NCI-H1092 treated with DMSO at 0.1 percent for 48 hours (cell line): ENCODE measurements at places on chromosomes 11 and 22.

- DNase-seq = no peak
These were observed 181.6 kb upstream of the POU2AF2 start for GRCh38 chr11:111063726-111064517.

DNA sequence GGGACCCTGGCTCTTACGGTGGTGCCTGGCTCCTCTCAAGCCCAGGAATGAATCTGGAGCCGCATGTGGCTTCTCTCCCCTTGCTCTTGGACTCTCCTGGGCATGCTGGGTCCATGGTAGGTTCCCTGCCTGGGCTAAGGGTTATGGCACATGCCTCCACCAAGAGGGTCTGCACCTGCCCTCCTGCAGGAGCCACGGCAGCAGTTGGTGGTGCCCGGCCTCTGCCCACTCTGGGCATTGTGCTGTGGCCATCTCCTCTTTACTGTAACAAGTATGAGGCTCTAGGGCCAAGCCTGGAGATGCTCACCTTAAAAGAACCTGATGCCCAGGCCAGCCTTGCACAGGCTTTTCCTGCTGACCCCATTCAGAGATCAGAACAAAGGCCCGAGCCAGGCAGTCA is 104.0 kb upstream of the PITPNB start:
- DNase-seq = no peak

DNA sequence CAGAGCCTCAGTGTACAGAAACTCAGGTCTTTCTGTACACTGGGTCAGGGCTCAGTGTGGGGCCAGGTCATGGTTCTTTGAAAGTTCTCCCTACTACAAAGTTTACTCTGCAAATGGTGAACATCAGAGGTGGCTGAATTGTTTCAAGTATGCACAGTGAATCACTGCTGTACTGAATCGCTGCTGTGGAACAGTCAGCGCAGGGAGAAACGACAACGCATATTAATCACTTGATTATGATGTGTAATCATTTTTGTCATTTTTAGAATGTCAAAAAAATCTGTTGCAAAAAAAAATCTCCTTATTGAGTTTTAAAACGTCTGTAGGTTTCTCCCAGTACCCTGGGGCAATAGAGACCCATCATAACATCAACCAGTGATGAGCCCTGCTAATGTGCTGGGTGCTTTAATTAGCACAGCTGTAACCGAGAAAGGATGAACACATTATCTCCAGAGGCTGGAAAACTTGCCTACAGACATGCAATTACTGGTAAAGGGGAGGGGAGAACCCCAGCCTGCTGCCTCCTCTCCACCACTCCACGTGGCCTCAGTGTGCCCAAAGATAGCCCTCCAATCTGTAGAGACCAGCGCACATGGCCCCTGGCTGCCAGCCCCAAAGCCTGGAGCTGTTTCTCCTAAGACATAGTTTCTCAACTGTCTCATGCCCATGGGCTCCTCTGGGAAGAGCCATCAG is 12.8 kb downstream of the ARRB1 start:
- no peak for DNase-seq

DNA sequence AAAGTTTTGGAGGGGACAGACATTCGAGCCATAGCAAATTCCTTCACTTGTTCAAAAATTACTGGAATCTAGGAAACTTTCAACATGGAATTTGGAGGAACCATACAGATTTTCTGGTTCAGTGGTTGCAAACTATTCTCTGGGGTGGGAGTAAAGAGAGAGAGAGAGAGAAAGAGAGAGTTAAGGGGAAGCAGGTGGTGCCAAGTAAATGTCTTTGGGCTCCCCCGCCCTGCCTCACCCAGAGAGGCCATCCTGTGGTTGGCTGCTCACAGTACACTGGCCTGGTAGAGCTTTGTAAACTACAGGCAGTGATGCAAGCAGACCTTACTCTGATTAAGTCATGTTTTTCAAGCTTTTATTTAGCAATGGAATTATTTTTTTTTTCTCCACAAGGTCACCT is 82.6 kb downstream of the ADAMTS15 start:
- DNase-seq = no peak

- no peak for DNase-seq
These were observed 61.8 kb downstream of the ANO1 start for GRCh38 chr11:70139785-70140410.

GRCh38 chr11:11988681-11989261 is 19.7 kb downstream of the DKK3 start:
- DNase-seq = no peak
